ENCODE measurements at places on chromosomes 6 and 20. TPM values are rescaled to one million over a fixed set of nuclear protein-coding genes. Genes with fewer than 3 reads are reported as not detected.

OR2H1 gene
- not detected for total RNA-seq

TRIM15 gene
- not detected for total RNA-seq

GPSM3 gene
- 0.27 TPM for total RNA-seq

SLC18B1 gene
- total RNA-seq: 3.0 TPM

DNMT3B gene
- 1.5 TPM for total RNA-seq

REM1 gene
- total RNA-seq: 0.68 TPM

SLC35F1 gene
- total RNA-seq: not detected

CST4 gene
- not detected for total RNA-seq

LHFPL5 gene
- not detected for total RNA-seq

C6orf15 gene
- 1.2 TPM for total RNA-seq

TMEM74B gene
- total RNA-seq: not detected

DNA sequence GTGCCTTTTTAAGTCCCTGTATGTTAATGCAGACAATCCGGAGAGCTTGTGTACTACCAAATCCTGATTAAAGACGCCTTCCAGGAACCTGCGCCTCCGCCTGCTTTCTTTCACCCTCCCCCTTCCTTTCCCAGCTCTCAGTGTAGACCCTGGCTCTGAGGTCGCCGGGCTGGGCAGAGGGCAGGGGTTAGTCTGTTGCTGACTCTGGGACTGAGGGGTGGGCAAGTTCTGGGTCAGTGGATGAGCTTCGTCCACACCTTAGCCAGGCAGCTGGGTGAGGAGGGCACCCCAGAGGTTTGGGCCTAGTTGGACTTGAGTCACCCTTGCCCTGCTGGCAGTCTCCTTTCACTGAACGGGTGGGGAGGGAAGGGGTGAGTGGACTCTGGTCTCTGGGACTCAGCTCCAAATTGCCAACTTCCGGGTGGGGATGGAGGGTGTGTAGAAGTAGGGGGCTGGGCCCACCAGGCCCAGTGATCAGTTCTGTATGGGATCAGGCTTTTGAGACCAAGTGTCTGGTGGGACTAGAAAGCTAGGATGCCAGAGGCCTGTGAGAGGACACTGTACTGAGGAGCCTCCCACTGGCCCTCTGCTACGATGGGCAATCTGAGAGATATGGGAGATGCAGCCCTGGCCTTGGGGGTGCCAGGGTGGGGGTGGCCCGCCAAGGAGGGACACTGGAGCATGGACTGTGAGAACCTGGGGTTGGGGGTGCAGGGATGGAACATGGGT, 21.3 kb upstream of the SLC22A7 start:
- DNase-seq: no peak

DNA sequence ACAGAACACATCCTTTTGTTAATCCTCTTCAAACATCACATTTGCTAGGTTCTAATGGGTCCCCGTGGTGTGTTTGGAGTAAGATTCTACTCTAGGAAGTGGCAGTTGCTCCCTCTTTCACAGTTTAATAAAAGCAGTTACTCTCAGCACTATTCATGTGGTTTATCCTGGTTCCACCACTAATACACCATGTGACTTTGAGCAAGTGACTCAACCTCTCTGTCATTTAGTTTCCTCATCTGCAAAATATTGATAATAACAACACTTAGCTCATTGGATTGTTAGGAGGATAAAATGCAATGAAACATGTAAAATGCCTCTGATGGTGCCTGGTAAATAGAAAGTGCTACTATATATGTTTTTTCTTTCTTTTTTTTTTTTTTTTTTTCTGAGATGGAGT, 488.0 kb upstream of the NOX3 start:
- DNase-seq: no peak

DNA sequence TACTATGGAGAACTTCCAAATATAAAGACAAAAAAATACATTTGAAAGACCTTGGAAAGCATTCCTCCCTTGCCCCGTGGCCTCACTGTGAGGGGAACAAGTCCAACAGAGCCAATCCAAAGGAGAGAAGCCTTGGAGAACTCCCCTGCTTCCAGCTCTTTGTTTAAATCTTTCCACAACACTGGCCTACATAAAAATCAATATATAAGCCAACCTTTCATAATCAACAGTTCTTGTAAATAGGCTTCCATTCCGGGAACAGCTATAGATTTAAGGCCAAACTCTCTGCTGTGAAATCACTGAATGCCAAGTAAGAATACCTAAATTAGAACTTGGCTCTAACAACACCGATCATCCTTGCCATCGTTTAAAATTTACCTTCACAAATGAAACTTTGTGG, 242.1 kb downstream of the HACE1 start:
- DNase-seq: no peak

- DNase-seq: no peak
Measured at GRCh38 chr6:113630738-113631535, 226.2 kb upstream of the MARCKS start.

DNA sequence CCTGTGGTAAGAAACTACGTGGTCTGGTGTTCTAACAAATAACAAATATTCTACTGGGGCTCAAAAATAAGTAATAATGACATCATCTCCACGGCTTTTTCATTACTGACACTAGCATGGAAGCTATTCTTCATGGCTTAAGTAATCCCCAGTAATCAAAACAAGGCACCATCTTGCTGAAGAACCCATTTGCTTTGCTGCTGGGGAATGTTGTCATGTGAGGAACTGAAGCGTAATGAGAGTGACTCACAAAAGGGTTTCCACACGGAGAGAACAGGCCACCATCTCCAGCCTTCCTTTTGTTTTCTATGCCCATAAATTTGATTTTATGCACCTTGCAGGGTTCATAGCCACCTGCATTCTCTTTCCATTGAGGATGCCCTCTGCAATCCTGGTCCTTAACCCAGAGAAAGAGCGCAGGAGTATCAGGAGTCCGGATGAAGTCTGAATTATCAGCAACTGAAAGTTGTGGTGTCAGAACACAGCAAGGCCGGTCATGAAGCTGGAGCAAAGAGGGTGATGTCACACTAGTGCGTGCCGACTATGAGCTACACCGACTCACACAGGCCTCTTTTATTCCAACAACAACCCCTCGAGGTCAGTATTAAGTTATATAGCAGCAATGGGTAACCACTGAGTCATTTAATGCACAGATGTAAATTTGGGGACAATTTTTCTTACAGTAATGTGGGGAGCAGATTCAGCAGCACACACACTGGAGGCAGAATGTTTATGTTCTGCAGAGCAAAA, 173.7 kb upstream of the SSTR4 start:
- no peak for DNase-seq

- no peak for DNase-seq
Measured at GRCh38 chr20:61601361-61601760, 349.3 kb downstream of the CDH4 start.

DNA sequence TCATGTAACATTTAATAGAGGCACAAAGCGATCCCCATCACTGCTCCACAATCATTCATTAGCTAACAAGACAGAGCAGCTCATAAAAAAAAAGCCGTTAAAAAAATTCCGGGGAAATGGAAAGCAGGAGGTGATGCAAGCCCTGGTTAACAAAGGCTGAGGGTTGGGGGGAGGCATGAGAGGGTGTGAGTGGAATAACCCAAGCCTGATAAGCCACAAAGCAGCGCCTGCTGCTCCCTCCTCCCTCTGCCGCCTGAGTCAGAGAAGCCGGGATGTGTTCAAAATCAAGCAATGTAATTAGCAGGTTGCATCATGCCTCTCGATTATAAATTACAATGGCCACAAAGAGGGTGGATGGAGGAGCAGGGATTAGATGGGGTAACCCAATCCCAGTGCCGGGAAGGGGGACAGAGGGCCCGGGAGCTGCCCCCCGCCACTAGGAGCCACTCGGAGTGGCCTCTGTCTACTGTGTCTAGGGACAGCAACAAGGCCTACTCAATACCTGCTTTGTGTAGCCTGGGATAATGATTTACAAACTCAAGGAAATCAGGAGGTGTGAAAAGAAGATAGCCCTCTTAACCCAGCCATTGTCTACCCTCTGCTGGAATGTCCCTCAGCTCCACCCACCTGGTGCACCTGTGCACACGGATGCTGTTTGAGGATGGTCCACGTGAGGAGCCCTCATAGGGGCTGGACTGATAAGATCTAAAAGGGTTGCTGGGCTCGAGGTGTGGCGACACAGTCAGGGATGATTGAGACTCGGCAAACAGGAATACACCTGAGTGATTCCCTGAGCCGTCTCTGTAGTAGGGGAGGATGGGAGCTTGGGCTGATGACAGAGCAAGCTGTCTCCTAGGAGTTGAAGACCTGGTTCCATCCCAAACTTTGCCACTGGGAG, 156.9 kb downstream of the VEGFA start:
- peak; percentile 72 for DNase-seq

DNA sequence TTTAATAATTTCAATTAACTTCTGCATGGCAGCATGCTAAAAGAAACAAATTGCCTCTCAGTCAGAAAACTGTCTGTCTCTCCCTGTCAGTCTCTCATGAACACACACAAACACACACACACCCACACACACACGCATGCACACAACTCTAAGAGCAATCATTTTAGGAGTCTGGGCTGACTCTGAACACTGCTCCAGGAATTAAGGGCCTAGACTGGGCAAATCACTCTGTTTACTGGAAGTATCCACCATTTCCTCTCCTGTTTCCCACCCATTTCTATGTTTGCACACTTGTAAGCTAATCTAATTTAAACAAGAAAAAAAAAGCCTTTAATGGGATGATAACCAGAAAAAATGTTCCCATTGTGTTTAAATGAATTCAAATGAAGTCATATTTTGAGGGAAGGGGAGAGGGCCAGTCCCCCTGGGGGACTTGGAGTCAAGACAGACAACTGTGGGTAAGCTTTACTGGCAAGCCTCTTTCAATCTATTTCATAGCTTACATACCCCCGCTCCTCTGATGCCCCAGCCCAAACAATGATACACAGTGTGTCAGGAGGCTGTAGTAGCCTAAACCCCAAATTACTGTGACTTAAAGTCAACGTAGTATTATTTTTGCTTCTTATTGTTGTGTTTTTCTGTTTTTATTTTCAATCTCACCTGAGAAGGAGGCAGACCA, 447.8 kb upstream of the FLRT3 start:
- DNase-seq: no peak

DNA sequence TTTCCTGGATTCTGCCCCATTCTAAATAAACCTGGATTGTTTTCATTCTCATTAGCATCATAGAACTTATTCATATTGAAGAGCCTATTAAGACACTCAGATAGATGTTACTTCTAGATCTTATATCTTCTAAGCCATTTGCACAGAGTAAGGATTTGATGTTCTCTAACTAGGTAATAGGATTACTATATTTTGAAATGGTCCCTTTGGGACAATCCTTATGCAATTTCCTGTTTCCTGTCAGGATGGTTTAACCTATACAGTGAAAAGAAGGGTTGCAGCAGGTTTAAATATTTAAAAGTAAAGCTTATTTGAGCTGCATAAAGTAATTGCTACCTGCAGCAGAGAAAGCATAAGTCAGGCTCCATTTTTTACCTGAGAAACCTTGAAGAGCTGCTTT, 860.1 kb downstream of the TFAP2A start:
- no peak for DNase-seq

GRCh38 chr6:225121-225721, 67.1 kb upstream of the DUSP22 start:
- DNase-seq: no peak

DNA sequence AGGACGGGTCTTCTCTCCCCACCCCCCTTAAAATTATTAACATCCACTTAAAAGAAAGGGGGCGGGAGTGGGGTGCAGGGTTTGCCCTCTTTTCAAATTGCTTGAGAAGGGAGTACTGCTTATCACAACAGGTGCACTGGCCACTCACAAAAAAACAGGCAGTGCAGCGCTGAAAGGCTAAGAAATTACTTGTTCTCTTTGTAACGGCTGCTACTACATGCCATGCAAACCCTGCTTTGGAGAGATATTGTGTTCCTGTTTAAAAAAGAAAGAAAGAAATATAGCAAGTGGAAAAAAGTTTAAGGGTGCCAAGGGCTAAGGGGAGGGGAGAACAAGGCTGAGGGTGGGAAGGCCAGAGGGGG, 312.7 kb upstream of the JARID2 start:
- DNase-seq: no peak

GRCh38 chr6:168408504-168409136, 32.4 kb upstream of the SMOC2 start:
- DNase-seq: no peak

GRCh38 chr20:50140339-50140859, 13.1 kb downstream of the PEDS1 start:
- DNase-seq: no peak

GRCh38 chr20:37669062-37669772, 24.6 kb upstream of the CTNNBL1 start:
- DNase-seq: peak; percentile 17

DNA sequence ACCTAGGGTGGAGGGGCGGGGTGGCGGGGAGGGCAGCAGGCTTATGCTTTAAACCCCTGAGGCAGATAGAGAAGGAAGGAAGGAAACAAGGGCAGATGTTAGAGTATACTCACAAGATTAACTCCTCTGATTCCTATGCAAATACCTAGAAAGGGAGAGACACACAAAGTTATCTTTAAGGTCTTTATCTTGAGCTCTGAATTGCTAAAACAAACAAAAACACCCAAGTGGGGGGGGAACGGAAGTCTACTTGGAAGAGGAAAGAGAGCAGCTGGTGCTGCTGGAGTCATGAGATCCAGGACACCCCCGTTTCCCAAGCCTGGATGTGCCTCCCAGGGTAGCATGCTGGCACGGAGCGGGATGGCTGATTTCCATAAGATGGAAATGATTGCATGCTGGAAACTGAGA, 43.4 kb downstream of the PLAGL1 start:
- no peak for DNase-seq

DNA sequence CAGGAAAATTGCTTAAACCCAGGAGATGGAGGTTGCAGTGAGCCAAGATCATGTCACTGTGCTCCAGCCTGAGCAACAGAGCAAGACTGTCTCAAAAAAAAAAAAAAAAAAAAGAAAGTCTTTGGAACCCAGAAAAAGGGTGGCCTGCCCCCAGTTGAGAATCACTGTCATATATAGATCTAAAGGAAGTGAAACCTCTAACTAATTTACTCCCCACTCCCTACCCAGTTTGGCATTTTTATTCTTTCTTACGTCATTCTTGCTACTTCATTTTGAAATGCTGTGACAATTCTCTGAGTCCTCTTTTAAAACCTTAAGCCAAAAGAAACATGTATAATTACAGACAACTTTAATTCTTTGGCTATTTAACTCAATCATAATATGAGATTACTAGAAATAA, 254.8 kb downstream of the CDC5L start:
- DNase-seq: no peak

DNA sequence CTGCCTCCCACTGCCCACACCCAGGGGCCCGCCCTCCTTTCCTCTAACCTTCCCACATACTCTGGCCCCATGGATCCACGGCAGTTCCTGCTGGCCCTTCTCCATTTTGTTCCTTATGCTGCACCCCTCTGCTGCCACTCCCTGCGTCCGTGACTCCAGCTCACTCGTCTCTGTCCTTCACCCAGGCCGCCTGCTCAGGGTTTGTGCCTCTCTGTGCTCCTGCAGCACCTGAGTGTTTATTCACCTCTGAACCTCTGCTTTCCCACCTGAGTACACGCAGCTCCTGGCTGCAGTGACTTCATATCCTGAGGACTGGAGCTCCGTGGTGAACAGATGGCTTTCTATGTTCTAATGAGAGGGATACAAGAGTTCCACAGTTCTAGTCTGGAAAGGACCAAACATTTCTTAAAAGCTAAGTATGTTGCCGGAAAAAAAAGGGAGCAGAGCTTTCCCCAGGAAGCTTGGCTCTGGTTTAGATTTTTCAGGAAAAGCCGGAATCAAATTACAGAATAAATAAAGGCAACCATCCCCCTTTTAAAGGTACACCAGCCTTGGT, 1.5 kb upstream of the GNRH2 start:
- no peak for DNase-seq

- DNase-seq: peak; percentile 22
Measured at GRCh38 chr6:16805243-16805950, 44.1 kb upstream of the ATXN1 start.

Data from myocyte (in vitro differentiated cells).